ENCODE measurements at places on chromosomes 13 and 19.

DNA sequence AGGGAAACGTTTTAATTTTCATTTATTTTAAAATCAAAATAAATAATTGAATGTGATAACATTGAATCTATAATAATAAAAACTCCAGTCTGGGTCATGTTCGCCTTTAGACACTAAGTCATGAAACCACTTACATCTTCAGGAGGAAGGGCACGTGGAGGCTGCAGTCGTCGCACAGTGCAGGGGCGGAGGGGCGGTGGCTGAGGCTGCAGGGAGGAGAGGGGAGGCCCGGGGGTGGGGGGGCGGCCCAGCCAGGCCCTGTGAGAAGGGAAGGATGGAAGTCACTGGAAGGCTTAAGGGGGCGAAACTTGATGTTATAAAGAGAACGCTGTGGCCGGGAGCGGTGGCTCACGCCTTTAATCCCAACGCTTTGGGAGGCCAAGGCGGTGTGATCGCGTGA is 14.9 kb upstream of the LATS2 start:
- DNase-seq = no peak

DNA sequence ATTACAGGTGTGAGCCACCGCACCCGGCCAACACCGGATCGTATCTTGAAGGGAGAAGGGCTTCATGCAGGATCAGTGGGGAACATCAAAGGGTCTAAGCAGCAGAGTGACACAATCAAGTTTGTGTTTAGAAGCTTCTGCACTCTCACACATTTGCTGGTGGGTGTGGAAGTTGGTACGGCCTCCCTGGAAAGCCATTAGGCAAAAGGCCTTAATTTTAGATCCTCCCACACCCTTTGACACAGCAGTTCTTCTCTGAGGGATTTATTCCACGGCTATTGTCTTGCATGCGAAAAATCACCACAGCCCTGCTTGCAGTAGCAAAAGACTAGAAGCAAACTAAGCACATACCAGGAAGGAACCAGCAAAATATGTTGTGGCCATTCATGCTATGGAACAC is 18.3 kb upstream of the SLC1A5 start:
- no peak for DNase-seq

GRCh38 chr19:1240925-1241324 is 626 bp upstream of the ATP5F1D start:
- DNase-seq = no peak

DNA sequence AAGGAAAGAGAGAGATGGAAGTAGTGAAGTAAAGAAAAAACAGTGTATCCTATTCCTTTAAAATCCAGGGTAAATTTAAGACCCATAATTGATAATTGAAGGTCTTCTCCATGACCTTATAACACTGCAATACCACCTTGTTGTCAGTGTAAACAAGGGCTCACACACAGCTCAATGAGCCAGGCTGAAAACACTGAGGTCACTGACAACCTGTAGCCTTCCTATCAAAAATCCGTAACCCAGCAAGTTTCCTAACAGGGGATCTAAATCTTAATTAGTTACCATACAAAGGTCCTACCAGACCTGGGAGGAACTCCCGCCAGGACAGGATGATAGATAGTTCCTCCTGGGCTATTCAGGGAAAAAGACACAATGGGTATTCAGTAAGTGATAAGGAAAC is 1677.1 kb downstream of the OLFM4 start:
- no peak for DNase-seq

DNA sequence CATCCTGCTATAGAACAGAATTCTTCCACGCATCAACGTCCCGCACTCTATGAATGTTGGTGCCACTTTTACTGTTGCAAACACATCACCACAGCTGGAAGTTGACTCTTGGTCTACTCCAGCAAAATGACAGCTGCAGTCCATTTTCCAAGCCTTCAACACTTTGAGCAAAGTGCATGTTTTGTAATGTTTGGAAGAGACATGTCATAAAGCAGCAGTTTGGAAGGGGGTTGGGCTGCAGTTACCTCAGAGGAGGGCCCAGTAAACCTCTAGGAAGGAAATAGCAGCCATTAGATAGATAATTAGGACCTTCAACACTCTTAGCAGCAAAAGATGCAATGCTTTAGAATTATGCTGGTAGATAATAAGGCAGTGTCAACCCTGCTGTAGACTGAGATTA is 323.6 kb downstream of the TDRD3 start:
- DNase-seq = no peak

DNA sequence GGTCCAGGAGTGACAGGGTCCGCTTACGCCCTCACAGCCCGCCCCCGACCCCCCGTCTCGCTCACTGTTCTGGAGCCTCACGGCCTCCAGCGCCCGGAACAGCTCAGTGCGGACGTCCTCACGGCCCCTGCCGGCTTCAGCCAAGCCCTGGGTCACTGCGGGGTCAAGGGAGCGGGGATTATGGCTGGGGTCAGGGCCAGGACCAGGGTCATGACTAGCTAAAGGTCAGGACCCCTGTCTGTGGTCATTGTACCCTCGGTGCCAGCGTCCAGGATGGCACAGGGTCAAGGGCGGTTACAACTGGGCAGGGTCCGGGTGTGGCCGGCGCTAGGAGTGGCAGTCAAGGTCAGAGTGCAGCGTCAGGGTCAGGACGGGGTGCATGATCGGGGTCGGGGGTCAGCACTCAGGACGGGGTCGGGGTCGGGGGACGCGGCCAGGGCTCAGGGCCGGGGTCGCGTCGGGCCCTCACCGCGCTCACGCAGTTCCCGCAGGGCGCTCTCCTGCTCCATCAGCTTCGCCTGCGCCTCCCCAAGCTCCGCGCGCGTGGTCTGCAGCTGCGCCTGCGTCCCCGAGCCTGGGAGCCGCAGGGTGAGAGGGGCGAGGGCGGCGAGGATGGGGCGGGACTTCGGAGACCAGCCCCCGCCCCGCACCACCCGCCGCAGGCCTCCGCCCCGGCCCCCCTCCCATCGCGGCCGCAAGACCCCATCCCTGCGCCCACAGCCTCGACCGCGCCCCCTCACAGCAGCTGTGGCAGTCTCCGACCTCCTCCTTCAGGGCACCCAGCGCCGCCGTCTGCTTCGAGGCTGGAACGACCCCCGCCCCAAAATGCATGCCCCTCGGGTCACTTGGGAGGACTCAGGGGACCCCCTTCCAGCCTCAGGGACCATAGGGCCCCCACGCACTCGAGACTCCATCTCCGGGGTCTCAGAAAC is 1.4 kb downstream of the CLEC4G start:
- no peak for DNase-seq

DNA sequence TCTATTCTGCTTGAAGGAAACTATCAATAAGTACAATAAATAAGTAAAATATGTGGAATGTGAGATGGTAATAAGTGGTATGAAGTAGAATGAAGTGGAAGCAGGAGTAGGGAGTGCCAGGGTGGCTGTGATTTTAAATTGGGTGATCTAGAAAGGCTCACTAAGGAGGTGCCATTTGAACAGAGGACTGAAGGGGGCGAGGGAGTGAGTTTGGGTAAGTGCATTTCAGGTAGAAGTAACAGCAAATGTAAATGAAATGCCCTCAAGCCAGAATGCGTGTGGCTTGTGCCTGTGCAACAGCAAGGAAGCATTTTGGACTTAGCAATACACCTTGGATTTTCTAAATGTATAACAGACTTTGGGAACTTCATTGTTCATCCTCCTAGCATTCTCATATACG is 77.1 kb downstream of the CCNA1 start:
- DNase-seq = no peak

DNA sequence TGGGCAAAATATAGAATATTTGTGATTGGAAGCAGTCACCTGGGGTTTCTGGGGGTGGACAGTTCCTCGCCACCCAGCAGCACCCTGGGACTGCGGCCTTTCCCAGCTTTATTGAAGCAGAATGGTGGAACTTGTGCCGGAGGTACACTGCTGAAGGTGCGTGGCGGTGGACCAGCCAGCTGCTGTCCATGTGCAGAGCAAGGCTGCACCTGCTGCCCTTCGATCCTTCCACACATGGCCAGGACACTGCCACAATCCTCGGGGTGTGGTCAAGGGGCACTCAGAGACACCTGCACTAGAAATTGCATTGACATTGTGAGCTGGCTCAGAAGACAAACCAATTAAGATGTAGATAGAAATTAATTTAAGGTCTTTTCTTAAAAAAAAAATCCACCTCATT is 11.4 kb upstream of the GPI start:
- DNase-seq = no peak

DNA sequence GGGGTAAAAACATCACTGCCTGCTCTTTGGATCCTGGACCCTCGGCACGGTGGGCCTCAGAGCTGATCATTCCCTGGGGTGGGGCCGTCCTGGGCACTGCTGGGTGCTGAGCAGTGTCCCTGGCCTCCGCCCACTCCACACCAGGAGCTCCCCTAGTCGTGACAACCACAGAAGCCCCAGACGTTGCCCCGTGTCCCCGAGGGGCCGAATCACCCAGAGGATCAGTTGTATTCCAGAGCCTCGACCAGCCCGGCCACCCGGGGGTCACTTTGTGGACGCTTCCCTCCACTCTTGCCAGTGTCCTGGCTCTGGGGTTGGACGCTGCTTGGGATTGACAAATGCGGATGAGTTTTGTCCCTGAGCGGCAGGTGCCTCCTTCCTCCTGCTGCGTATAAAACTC is 10.2 kb downstream of the C2CD4C start:
- DNase-seq = no peak

- no peak for DNase-seq
Measured at GRCh38 chr13:51881296-51881695, 19.5 kb downstream of the CCDC70 start.

DNA sequence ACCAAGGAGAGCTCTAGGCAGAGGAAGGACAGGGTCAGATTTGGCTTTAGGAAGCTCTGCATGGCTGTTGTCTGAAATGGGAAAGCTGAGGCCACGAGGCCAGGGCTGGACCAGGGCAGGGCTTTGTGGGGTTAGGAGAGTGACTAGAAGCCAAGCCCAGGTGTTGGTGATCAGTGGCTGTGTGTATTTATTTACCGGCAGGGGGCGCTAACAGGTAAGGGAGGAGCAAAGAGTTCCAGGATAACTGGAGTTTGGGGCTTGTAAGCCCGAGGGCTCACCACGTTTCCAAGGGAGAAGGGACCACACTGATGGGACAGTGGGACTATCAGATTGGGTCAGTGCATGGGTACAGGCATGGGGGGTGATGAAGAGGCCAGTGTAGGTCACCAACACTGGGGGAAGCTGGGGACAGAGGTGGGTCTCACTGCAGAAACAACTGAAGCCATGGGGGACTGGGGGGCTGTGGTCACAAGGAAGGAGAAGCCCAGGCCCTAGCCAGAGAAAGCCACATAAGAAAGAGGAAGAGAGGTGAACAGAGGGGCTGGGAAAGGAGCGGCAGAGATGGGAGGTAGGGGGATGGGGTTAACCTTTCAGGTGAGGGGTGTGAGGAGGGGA is 3.9 kb downstream of the TMEM147 start:
- DNase-seq = peak; percentile 77

GRCh38 chr13:77580748-77581147 is 45.2 kb downstream of the SCEL start:
- DNase-seq = no peak

DNA sequence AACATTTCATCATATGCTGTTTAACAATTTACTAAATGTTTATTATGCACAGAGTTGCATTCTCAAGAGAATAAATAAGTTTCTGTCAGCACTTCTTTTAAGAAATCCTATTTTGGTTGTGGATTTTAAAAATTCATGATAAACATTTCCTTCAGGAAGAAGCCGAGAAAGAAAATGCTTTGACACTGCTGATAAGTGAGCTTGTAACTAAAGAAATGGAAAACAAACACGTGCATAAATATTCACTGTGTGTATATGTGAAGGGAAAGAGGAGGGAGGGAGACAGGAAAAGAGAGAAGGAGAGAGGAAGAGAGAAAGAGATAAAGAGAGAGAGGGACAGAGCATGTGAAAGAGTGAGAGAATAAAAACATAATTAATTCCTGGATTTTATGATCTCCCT is 1165.0 kb downstream of the DIAPH3 start:
- DNase-seq = no peak

DNA sequence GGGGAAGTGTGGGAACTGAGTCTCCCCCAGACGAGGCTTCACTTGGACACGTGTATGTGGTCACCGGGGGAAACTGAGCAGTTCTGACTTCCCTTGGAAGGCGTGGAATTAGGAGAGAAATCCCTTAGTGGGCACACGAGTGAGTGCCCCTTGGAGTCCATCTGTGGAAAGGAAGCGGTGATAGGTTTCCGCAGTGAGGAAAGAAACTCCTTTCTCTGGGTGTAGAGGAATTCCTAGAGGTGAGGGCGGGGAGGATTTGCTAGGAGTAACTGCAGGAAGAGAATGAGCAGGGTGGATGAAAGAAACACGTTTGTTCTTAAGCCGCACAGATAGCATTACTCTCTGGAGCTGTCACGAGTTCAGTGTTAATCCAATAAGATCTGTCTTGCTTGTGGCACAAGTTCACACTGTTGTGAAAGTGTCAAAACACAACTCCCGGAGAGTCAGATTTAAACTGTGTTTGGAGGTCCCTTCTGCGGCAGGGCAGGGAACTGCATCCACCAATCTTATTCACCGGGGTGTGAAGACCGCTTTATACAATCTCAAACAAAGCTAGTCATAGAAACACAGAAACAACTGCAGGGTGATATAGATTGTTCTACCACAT is 1.2 kb downstream of the KL start:
- DNase-seq = no peak

DNA sequence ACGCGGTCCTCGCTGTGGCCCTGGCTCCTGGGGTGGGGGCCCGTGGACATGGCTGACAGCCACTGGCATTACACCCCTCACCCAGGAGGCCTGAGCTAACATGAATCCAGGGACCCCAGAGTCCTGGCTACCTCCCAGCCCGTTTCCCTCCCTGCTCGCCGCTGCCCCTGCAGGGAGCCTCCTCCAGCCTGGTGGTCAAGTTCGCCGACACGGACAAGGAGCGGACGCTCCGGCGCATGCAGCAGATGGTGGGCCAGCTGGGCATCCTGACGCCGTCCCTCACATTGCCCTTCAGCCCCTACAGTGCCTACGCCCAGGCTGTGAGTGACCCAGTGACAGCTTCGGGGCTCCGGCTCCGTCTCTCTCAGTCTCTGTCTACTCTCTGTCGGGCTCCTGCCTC is 56.6 kb downstream of the CELF5 start:
- DNase-seq = no peak

- no peak for DNase-seq
Measured at GRCh38 chr13:89951341-89951740, 1396.1 kb upstream of the MIR17HG start.

- DNase-seq = no peak
Measured at GRCh38 chr13:71591374-71591773, 275.6 kb downstream of the DACH1 start.

DNA sequence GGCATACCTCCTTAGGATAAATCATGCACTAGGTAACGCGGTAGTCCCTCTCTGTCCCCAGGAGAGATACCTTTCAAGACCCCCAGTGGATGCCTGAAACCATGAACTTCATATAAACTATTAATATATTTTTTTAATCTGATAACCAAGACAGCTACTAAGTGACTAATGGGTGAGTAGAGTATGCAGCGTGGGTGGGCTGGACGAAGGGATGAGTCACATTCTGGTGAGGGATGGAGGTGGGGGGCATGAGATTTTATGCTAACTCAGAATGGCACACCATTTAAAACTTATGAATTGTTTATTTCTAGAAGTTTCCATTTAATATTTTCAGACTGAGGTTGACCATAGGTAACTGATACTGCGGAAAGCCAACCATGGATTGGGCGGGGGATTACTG is 46.2 kb downstream of the CDK8 start:
- no peak for DNase-seq

- DNase-seq = no peak
Measured at GRCh38 chr13:43787518-43787891, 733 bp upstream of the ENOX1 start.

GRCh38 chr19:18495204-18495911 is 26.5 kb downstream of the ELL start:
- no peak for DNase-seq
